ENCODE measurements at places on chromosomes 2 and 18.

DNA sequence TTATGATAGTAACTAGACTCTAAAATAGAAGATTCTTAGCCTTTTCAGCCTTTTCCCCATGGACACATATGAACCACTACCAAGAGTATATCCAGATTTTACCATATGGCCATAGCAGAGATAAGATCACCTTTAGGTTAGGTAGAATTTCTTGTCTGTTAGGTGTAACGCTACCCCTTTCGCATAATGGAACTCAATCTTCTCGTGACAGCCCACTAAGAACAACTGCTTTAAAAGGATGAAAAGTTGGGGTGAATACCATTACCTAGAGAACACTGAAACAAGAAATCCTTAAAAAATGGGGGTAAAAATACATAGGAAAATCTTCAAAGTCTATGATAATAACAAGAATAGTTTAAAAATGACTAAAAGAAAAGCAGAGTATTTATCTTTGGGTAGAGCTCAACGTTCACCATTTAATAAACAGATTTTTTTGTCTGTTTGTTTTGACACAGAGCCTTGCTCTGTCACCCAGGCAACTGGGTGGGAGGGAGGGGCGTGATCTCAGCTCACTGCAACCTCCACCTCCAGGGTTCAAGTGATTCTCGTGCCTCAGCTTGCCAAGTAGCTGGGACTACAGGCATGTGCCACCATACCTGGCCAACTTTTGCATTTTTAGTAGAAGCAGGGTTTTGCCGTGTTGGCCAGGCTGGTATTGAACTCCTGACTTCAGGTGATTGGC is 67.2 kb downstream of the VIL1 start:
- DNase-seq = no peak

GRCh38 chr2:163474889-163475288 is 260.9 kb downstream of the FIGN start:
- no peak for DNase-seq

DNA sequence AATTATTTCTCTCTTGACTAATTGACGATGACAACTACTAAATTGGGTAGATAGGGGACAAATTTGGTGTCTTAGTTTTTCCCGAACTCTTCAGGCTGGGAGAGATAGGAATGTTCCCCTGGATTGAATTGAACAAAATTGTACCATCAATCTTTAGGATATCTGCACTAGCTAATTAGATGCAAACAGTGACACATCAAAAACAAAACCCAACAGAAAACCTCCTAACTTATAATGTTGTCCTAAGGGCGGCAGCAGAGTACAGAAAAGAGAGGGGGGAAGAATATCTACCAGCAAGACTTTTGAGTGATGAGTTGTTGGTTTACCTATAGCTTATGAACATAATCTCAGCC is 342.9 kb downstream of the INSIG2 start:
- no peak for DNase-seq

DNA sequence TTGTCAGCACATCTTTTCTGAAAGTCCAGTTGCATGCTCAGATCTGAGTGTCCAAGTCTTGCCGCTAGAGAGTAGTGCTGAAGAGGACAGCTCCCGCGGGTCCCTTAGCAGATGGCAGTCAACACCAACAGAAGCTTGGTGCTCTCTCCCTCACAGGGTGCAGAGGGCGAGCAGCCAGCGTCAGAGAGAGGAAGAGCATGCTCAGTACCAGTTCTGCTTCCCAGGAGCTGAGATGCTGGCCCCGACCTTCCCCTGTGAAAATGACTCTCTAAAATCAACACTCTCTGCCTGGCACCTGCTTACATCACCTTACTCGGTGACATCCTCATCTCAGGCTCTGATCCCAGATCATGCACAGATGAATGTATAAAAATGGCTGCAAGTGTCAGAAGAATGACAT is 86.0 kb upstream of the TWIST2 start:
- DNase-seq = no peak

GRCh38 chr2:55616551-55617174 is 759 bp downstream of the PPP4R3B start:
- peak; percentile 67 for DNase-seq

DNA sequence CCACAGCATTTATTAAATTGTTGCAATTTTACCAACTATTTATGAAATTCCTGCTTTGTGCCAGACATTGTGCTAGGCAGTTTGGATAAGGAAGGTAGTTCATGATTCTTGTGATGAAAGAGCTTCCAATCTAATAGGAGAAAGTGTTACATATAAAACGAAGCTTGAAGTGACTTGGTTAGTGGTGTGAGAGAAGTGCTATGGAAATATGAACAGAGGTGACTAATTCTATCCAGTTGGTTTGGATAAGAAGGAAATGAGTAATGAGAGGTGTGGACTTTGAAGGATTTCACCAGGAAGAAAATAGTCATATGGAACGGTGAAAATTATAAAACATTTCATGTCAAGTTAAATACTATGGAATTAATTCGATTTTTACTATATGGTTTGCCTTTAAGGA is 48.6 kb downstream of the EML6 start:
- DNase-seq = no peak

GRCh38 chr2:6845312-6845711 is 20.4 kb downstream of the CMPK2 start:
- no peak for DNase-seq

DNA sequence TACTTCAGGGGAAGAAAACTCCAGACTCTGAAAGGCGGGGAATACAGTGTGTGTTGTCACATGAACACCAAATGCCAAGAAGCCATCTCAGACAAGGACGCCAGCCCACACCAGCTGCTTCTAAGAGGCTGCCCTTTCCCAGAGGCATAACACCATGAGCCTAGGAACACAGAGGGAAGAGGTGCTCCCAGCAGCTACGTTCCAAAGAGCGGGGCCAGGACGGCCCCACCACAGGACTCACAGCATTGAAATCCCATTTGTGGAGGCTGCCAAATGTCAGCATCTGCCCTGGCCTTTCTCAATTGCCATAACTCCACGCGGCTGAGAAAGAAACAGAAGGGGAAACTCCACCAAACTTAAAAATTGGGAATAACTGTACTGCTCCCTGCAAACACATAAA is 20.1 kb upstream of the ID2 start:
- no peak for DNase-seq
